ENCODE measurements at places on chromosomes 4 and X.

GRCh38 chr4:8240211-8241041 is 29.1 kb upstream of the HTRA3 start:
- DNase-seq, result no peak

GRCh38 chr4:185651137-185651677 is 115.9 kb upstream of the PDLIM3 start:
- no peak for DNase-seq

- DNase-seq, result no peak
Observed at GRCh38 chr4:172986114-172986513, 182.5 kb upstream of the GALNT7 start.

- DNase-seq, result peak; percentile 24
Observed at GRCh38 chrX:139932073-139932900, 566 bp downstream of the ATP11C start.

- DNase-seq, result no peak
Observed at GRCh38 chr4:64250061-64250460, 159.2 kb downstream of the TECRL start.

DNA sequence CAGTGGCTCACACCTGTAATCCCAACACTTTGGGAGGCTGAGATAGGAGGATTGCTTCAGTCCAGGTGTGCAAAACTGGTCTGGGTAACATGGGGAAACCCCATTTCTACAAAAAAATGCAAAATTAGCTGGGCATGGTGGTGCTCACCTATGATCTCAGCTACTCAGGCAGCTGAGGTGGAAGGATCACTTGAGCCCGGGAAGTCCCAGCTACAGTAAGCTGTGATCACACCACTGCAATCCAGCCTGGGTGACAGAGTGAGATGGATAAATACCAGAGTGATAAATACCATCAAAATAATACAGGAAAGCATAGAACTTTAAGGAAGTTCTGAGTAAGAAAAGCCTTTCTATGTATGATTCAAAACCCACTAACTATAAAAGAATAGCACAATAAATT is 52.8 kb downstream of the LRBA start:
- DNase-seq, result no peak

- DNase-seq, result no peak
Observed at GRCh38 chrX:118468122-118468521, 27.5 kb upstream of the DOCK11 start.

GRCh38 chrX:99095965-99096635 is 1314.0 kb downstream of the PCDH19 start:
- DNase-seq, result no peak

DNA sequence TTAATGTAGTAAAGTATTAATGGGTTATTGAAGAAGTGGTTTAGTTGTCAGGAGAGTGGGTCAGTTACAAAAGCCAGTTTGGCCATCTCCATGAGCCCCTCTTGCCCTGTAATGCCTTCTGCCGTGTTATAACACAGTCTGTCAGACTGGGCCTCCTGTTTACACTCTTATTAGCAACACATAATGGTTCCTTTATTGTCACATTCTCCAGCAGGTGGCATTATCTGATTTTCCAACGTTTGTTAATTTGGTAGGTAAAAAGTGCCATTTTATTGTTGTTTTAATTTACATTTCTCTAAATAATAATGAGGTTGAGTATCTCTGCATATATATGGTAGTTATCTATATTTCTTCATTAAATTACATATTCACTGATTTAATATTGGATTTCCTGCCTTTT is 560.8 kb downstream of the FGF13 start:
- peak; percentile 0 for DNase-seq

DNA sequence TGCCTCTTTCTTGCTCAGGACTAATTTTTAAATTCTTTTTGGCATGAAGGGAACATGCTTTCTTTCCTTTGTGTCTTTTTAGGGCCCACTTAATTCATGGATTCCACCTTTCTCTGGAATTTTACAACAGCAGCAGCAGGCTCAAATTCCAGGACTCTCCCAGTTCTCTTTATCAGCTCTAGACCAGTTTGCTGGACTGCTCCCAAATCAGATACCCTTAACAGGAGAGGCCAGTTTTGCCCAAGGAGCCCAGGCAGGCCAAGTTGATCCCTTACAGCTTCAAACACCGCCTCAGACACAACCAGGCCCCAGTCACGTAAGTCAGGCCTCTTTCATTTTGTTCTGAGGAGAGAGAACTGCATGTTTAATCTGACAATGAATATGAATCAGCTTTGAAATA is 2.3 kb downstream of the ODAM start:
- DNase-seq, result no peak

GRCh38 chrX:136773648-136774047 is 7.1 kb downstream of the ARHGEF6 start:
- DNase-seq, result no peak

- DNase-seq, result no peak
Observed at GRCh38 chr4:3412257-3413020, 29.3 kb upstream of the HGFAC start.

- DNase-seq, result no peak
Observed at GRCh38 chrX:43064096-43064495, 286.1 kb upstream of the PPP1R2C start.

DNA sequence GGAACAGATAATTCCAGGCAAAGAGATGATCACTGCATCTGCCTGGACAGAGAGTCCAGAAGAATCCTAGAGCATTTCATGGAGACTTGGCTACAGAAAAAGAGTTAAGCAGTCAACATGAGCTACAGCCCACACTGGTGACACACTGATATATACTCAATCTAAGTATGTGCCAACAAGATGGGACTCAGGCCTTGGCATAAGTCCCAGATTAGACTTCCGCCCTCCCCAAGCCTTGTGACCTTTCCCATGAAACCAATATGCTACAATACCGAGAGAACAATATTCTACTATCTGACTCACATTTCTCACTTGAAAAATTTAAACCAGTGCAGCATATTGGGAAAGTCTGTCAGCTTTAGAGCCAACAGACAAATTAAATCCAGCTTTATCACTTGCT is 65.7 kb upstream of the SLITRK2 start:
- no peak for DNase-seq

- no peak for DNase-seq
Observed at GRCh38 chr4:138051157-138051556, 191.0 kb downstream of the SLC7A11 start.

DNA sequence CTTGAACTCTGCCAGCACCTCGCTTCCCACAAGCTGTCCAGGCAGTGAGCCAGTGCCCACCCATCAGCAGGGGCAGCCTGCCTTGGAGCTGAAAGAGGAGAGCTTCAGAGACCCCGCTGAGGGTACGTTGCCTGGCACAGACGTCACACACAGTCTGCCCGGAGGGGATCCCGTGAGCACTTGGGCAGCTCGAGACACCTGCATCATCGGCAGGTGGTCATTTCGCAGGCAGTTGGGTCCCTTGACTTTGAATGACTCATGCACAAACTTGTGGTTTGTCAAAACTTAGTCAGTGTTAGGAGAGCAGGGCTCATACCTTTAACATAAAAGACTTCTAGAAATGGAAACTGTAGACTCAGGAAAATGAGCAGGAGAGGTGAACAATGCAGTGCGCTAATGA is 9.9 kb downstream of the TACC3 start:
- DNase-seq, result no peak

DNA sequence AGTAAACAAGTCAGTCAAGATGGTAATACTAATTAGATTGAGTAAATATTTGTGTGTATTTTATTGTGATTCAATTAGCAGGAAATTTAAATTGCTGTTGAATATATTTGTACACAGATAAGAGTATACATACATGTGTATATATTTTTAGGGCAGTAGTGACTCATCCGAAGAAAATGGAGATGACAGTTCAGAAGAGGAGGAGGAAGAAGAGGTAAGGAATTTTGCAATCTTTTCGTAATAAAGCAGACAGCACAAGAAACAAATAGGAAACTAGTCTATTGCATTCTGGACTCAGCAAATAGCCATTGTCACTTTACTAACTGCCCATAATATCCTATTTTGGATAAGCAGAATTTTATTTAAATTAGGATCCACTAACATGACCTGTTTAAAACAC is 6.6 kb downstream of the IBSP start:
- no peak for DNase-seq

GRCh38 chr4:48665555-48666186 is 114.4 kb downstream of the FRYL start:
- no peak for DNase-seq

DNA sequence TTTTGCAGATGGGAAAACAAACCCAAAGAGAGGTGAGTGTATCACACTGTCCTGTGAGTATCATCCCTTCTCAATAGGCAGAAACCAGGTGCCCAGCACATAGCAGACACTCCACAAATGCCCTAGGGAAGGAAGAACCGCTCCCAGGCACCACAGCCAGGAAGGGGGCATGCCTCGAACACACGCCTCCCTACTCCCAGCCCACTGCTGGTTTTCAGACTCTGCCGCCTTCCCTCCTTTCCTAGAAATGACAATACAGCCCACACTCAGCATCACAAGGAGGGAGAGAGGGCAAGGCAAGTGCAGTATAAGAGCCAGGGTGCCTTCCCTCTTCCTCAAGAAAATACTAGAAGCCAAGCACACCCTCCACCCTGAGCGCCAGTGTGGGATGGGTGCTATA is 16.2 kb downstream of the JAKMIP1 start:
- no peak for DNase-seq

DNA sequence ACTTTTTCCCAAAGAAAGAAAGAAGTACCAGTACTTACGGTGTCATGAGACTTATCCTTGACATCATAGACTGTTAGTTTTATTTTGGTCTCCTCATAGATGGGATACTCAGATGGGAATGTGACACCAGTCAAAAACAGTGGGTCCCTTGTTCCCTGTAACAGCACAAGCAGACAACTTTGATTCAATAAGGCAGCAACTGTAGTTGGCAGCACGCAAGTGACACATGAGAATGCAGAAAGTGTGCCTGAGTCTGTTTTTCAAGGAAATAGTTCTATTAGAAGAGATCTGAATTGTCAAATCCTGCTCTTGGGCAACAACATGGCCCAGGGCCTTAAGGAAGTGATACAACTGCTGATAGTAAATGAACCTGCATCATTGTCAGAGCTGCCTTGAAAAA is 443.2 kb downstream of the INPP4B start:
- DNase-seq, result no peak

GRCh38 chrX:131477498-131477897 is 66.4 kb upstream of the OR13H1 start:
- no peak for DNase-seq

- DNase-seq, result no peak
Observed at GRCh38 chr4:182415116-182415515, 171.9 kb downstream of the TENM3 start.
